Anterior cingulate cortex (tissue), 58 donors: ENCODE measurements at places on chromosomes 2 and 18.

DNA sequence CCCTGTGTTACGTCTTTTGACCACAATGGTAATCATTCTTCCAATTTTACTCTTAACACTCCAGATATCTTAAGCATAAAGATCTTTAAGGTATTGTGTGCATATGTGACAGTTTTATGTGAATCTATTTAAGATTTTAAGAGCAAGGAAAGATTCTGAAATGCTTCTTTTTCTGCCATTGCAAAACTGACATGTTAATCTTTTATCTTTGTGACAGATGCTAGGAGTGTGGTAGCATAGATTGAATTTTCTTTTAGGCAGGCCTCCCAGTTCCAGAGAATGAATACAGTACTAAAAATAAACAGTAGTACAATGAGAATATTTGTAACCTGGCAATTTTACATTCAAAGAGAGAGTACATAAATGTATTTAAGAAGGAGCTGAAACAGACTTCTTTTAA, 232.5 kb upstream of the ZSWIM2 start:
- no peak for DNase-seq

GRCh38 chr18:63346480-63347183, 20.4 kb downstream of the KDSR start:
- no peak for DNase-seq

GRCh38 chr2:191636235-191636543, 41.7 kb upstream of the NABP1 start:
- no peak for DNase-seq

- DNase-seq = no peak
Measured at GRCh38 chr18:2482706-2483475, 88.4 kb downstream of the METTL4 start.

- DNase-seq = no peak
Measured at GRCh38 chr2:226669905-226670304, 129.7 kb downstream of the IRS1 start.

- DNase-seq = no peak
Measured at GRCh38 chr2:47021301-47022009, 105.8 kb upstream of the MCFD2 start.

DNA sequence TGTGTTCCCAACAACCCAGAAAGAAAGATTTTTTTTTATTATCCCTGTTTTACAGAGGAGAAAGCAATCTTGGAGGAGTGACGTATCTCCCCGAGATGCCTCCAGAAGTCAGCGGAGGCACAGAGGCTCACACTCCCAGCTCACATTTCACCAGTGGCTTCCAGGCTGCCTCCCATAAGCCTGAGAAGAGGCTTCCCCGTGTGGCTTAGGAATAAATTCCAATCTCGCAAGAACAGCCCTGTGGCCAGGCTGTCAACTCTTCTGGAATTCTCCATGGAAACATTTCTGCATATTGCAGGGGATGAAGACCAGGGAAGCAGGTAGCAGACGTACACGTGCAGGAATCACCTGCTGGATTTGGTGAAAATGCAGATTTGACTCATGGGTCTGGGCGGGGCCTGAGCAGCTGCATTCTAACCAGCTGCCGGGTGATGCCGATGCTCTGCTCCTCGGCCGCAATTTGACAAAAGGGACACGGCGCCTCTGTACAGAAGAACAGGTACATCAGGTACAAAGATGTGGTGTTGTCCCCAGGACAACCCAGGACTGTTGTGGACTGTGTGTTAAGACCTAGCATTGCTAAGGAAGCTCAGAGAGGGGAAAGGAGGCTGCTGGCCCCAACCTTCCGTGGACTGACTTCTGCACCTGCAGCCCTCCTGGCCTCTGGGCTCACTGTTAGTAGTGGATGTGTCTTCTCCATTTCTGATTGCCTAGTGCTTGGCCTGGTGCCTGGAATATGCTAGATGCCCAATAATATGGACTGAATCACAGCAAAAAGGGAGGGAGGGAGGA, 114.2 kb upstream of the ID2 start:
- no peak for DNase-seq

DNA sequence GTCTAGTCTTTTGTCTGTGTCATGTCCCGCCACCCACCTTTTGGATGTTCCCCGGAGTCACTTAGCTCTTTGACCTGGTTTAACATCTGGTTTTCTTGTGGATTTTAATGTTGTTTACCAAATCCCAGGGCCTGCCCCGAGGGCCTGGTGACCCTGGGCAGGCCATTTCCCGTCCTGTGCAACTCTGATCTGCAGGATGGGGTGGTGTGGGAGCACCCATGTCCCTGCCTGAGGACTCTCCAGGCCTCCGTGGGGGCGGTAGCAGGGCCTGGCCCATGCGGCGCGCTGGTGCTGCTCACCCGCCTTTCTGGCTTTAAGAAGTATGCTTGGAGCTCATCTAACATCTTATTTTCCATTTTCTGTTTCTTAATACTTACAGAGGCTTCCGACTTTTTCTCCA, 10.7 kb downstream of the RAMP1 start:
- DNase-seq = no peak

- DNase-seq = peak; percentile 74
Measured at GRCh38 chr2:190180313-190181122, 118.0 kb upstream of the MSTN start.

- no peak for DNase-seq
Measured at GRCh38 chr2:34239511-34239910, 640.4 kb upstream of the FAM98A start.

DNA sequence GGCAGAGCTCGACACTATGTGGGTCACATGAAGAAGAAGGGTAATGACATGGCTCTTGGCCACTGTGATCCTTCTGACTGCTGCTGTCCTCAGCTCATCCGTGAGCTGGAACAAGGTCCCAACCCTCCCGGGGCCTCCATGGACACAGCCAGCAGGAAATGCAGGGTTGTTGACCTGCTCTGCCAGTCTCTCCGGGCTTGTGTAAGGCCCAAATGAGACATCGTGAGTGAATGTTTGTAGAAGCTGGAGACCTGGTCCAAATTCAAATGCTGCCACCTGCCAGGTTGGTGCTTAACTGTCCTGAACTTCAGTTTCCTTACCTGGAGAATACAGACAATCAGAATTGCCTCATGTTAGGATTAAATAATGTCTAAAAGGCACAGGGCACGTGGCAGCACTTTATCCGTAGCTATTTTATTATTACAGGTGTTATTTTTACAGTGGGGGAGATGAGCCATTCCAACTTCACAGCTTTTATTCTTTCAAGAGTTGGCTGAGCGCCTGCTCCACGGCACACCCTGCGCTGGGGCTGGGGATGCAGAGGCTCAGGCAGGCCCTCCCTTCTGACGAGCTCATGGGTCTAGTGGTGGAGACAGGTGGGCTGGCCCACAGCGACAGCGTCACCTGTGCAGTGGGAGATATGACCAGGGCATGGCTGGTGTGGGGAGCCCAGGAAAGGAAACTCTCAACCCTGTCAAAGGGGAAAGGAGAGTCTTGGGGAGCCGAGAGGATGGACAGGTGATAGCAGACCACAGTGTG, 15.1 kb downstream of the ARHGEF4 start:
- DNase-seq = no peak

- DNase-seq = no peak
Measured at GRCh38 chr2:27218614-27219013, 1.4 kb downstream of the CAD start.

GRCh38 chr2:168330624-168331423, 83.4 kb upstream of the STK39 start:
- DNase-seq = no peak

DNA sequence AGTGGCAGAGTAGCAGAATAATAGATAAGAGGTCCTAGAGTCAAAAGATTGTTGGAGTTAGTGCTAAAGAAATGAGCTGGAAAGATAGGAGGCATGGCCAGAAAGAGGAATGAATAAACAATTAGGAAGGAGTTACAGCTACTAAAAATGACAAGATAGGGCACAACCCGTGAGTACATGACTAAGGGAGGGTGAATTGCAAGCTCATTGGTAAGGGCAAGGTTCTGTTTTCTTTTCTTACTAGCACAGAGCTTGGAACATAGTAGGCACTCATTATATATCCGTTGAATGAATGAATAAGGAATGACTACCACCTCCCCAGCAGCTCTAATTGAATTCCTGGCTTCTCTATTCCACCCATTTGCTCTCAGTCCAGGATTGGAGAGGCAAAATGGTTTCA, 5.7 kb upstream of the MARCO start:
- no peak for DNase-seq

DNA sequence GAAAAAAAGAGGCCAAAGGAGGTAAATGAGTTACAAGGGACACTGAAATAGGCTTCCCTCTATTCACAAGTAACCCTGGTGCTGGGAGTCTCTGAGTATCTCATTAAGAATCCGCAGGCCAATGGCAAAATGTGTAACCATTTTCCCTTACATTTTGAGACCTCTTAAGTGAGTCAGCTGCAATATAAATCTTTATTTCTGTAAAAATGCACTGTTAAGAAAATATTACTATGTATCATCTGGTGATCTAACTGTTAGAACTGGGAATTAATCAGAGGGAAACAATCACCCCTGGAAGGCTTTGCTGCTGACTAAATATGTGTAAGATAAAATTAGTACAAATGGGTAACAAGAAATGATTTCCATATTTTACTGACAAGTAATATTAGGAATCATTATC, 483.1 kb upstream of the CHST9 start:
- no peak for DNase-seq

DNA sequence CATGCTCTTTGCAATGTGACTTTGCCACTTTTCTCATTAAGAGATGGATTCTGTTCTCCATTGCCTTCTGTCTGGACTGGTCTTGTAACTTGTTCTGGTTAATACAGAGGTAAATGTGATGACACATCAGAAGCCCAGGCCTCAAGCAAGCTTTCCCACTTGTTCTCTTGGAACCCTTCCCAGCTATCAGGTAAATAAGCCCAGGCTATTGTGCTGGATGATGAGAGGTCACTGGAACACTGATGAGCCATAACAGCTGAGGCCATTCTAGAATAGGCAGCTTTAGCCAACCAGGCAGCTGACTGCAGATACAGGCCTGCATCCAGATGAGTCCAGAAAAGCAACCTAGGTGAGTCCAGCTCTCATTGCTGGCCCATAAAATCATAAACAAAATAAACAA, 1007.0 kb upstream of the ACVR2A start:
- DNase-seq = no peak

- DNase-seq = no peak
Measured at GRCh38 chr2:82796132-82796531, 1662.9 kb downstream of the SUCLG1 start.
